ENCODE measurements at places on chromosomes 5 and 9.

DNA sequence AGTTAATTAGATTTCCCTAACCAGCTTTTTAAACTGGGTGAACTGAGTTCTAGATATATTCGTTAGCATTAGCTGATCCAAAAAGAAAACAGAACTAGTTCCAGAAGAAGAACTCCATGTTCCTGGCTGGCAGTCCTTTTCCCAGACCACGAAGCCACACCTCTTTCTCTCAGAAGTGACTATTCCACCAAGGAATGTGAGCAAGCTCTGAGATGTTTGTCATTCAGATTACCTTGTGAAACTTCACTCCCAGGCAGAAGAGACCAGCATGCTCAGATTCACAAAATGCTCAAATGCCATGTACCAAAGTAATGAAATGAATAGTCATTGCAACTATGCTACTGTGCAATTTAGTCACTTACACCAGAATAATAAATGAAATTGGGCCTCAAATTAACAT is 4.4 kb upstream of the SSBP2 start:
- peak; percentile 50 for DNase-seq

DNA sequence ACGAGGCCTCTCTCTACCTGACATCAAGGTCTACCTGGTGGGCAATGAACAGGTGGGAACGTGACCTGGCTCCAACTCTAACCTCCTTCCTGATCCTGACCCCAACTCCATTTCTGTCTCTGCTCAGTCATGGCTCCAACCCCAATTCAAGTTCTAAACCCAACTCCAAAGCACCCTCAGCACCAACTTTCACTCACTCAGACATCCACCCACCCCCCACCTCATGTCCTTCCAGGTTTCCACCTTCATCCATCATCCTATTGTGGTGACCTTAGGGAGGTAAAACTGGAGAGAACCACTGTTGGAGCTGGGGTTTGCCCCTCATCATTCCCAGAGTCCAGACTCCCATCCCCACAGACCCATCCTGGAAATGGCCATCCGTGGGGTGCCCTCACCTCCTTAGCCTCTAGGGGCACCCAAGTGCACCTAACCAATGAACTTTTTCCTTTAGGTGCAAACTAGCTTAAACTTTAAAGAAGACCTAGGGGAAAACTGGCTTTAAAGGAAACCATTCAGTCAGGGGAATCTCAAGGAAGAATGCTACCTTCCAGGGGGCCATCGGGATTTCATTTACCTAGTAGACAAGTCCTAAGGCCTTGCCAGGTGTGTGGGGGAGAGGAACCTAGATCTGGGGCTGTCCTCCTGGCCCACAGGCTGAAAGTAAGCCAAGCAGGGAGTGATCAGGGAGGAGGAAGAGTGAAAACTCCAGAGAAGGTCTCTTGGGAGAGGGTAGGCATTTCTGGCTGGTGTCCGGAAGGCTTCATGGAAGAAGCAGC is 11.3 kb downstream of the RGS14 start:
- DNase-seq, result no peak

- no peak for DNase-seq
Observed at GRCh38 chr5:100641833-100642232, 106.7 kb downstream of the FAM174A start.

GRCh38 chr5:107661038-107661649 is 9.6 kb downstream of the EFNA5 start:
- no peak for DNase-seq

GRCh38 chr9:83047839-83048775 is 14.8 kb downstream of the RASEF start:
- DNase-seq, result no peak

DNA sequence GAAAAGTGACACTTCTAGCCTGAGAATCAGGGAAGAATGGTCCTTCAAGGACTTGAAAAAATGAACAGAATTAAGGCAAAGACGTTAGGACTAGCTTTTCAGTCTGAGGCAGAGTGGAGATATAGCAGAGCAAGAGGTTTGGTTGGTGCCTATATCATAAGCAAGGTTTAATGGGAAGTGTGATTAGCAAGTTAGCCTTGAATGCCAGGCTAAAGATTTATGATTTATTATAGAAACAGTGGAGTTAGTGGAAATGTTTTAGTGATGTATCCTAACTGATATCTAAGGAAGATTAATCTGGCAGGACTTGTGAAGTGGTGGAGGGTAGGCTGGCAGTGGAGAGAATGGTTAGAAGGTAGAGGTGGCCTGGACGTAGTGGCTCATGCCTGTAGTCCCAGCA is 7.0 kb downstream of the F2RL2 start:
- no peak for DNase-seq

- no peak for DNase-seq
Observed at GRCh38 chr5:141326088-141326854, 4.0 kb upstream of the PCDHGA1 start.

DNA sequence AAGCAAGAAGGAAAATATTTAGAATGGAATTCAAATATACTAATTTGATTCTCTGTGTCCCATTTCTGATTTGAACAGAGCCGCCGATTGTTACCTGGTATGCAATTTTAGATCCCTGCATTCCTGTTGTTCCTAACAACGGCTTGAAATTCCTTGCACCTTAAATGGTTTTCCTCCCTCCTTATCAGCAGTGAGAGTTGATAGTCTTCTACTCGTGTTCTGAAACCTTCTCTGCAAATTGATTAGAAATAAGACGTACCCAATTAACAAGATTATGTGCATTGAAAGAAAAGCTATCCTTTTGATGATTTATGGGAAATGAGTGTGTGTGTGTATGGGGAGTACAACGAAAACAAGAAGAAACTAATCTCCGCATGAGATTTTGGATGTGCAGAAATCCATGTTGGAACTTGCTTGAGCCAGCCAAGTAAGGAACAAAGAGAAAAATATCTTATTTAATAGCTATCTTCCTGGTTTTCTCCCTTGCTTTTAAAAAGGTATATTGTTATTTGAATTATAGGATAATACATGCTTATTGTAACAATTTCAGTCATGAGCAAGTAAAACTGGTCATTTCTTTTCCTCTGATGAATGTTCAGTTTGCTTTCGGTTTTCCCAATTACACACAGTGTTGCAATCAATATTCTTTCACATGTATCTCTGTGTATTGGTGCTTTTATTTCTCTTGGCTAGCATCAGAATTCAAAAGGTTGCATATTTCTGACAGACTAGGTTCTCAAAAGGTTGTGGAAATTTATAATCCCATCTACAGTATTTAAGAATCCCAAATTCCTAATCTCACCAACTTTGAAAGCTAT is 211.1 kb upstream of the ACTBL2 start:
- no peak for DNase-seq

DNA sequence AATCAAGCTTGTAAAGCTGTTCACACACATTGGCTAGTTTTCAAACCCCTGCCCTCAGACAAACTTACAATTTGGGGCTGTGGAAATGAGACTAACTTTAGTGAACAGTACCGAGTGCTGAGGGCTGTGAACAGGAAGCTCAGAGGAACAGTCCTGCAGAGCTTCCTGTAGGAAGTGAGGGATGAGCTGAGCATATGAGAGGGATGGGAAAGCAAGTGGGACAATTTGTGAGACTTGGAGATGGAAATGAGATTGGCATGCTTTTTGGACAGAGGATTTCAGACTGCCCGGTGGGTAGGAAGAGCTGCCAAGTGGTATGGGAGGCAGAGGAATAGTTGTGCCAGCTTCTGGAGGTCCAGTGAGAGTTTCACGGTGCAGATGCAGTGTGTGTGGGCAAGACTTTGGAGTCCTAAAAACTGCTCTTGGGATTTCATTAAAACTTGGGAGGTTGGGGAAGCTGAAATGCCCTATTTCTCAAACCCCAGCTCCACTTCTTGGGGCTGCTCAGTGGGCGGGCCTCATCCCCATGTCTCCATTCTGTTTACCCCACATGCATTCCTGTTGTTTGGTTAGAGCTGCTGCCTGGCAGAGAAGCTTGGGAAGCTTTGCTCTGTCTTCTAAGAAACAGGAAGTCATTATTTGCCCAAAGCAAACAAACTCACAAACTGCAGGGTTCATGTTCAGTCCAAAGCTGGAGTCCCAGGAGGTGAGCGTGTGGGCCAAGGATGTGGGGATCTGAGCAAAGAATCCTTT is 267.5 kb downstream of the ZSWIM6 start:
- no peak for DNase-seq

DNA sequence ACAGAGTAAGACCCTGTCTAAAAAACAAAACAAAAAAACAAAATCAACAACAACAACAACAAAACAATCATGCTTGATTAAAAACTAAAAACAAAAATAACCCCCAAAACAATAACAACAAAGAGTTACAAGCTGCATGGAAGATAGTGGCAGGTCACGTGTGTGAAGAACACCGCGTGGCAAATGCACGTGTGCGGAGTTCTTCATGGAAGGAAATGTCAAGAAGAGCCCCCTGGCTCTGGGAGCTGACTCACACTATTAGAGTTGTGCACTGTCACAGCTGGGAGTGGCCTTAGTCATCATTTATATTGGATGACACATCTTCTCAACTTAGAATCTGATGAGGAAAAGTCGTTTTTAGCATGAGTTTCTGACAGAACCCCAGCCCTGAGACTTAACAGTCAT is 110.5 kb downstream of the JMY start:
- DNase-seq, result no peak

DNA sequence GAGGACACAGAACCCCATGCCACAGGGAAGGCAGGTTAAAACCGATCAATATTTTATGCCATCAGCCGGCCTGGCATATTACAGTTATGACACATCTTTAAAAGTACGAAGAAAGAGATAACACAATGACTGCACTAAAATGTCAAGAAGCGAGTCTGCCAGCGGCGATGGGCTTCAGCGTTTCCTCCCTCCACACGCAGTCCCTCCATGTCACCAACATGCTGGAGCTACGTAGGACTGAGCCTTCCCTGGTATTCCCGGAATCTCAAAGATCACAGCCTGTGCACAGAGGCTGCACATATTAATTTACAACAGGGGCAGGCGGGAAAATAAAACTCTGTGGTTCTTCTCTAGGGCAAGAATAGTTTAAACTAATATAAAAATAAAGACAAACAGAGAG is 257.7 kb downstream of the IRX1 start:
- no peak for DNase-seq

DNA sequence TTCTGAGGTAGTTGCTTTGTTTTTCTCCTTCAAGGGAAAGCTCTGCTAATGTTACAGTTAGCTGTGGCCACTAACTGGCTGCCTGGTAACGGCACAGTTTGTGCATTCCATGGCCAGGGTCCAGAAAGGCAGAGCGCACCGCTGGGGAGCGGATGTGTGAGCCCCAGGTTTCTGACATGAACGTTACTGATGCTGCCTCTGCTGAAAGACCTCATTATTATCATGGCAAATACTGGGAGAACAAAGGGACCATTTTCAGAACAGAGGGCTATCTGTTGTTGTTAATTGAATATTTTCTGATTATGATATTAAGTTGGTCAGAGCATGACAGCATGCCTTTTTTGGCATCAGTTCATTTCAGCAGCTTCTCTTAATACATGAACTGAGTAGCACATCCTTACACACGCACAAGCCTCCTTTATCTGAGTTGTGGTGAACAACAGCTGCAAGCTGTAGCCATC is 134.1 kb downstream of the NUDT12 start:
- DNase-seq, result no peak

GRCh38 chr9:95425910-95426551 is 90.7 kb downstream of the PTCH1 start:
- DNase-seq, result no peak

DNA sequence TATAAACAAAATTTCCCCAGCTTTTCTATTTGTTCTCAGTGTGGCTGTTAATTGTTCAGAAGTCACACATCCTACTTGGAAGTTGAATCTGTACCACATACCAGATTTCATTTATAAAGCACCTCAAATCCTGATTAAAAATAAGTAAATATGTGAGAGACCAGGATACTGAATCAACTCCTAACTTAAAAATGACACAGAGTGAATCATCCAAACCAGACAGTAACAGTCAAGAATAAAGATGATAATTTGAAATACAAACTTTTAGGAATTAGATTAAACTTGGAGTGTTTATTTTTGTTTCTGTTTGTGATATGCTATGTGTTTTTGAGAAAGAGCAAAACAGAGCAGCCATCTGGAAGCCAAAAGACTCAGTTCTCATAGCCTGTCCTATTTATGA is 633.2 kb upstream of the RORB start:
- DNase-seq, result no peak

GRCh38 chr9:88831713-88832407 is 159.4 kb upstream of the S1PR3 start:
- DNase-seq, result no peak

DNA sequence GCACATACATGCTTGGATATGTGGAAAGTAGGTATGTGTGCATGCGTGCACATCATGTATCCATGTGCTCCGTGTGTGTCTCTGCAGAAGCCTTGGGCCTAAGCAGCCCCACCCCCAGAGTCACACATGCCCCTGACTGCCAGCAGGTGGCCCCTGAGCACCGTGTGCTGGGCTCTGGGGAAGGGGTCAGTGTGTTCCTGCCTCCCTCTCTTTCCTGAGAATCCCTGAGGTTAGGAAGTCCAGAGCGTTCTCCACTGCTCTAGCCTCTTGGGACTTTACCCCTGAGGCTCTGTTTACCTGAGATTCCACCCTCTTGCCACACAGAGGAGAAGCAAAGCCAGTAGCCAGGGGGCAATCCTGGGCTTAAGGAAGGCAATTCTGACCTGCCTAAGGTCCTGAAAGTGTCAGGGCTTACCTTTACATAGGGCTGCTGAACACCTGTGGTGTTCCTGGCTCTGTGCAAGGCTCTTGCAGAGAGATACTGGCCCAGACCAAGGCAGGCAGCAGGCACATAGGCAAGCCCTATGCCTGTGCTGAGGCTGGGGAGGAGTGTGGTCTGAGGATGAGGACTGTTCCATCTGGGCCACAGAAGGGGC is 207.3 kb downstream of the TMEM38B start:
- DNase-seq, result no peak

GRCh38 chr5:169369130-169369529 is 68.2 kb upstream of the SLIT3 start:
- DNase-seq, result no peak

GRCh38 chr9:27195191-27195590 is 86.2 kb downstream of the TEK start:
- no peak for DNase-seq

GRCh38 chr5:178438796-178439195 is 151.4 kb downstream of the COL23A1 start:
- no peak for DNase-seq

GRCh38 chr5:150490754-150491153 is 17.2 kb upstream of the NDST1 start:
- no peak for DNase-seq

DNA sequence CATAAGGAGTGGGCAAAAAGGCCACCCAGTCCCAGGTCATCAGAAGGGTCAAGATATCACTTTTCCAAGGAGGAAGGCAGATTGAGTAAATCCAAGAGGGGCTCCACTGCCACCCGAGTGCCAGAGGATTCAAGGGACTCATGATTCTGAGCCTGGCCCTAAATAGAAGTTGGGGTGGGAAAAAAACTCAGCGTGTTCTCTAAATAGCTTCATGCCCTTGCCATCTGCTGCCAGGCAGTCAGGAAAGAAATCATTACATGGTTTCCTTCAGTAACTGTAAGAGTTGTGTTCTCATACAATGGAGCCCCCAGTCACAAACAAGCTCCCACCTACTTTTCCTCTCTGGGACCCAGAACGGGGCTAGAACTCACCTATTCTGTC is 37.2 kb downstream of the SAR1B start:
- DNase-seq, result no peak

- no peak for DNase-seq
Observed at GRCh38 chr9:124256517-124257069, 1.2 kb upstream of the NEK6 start.

GRCh38 chr9:87379300-87379699 is 118.4 kb upstream of the DAPK1 start:
- DNase-seq, result no peak

GRCh38 chr9:133168432-133168831 is 4.7 kb upstream of the GBGT1 start:
- DNase-seq, result no peak

All from HS-27A (cell line).